ENCODE measurements at places on chromosomes 6 and 20.

- DNase-seq = no peak
These were observed 5.9 kb downstream of the GTF2H5 start for GRCh38 chr6:158174024-158174423.

DNA sequence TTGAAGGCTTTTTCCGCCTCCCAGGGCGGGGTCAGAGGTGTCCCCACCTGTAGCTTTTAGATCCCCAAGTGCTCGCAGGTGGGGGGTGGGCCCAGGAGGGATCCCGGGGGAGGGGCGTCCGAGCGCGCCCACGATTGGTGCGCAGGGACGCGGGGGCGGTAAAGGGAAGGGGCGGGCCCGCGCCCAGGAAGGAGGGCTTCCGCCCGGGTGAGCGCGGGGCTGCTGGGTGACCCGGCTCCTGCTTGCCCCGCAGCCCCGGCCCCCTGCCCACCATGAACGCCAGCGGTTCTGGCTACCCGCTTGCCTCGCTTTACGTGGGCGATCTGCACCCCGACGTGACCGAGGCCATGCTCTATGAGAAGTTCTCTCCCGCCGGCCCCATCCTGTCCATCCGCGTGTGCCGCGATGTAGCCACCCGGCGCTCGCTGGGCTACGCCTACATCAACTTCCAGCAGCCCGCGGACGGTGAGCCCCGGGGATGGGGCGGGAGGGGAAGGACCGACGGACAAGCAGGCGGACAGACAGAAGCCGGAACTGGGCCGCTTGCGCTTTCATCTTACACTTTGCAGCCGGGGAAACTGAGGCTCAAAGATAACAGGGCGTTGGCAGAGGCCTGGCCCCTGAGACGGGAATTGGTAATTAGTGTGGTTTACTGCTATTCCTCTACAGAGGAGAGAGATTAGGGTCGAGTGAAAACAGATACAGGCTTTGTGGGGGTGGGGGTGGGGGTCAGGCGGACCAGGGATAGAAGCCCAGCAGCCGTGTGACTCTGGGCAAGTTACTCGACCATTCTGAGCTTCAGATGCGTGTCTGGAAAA lies at the start of gene PABPC1L:
Gene PABPC1L, plus strand, starts transcription at position 189 of the 818 bp plus-strand sequence. Its CDS starts 84 bp downstream, at position 273.
- DNase-seq = peak; percentile 33

- DNase-seq = peak; percentile 30
These were observed 103.5 kb downstream of the LAMP5 start for GRCh38 chr20:9617940-9618339.

DNA sequence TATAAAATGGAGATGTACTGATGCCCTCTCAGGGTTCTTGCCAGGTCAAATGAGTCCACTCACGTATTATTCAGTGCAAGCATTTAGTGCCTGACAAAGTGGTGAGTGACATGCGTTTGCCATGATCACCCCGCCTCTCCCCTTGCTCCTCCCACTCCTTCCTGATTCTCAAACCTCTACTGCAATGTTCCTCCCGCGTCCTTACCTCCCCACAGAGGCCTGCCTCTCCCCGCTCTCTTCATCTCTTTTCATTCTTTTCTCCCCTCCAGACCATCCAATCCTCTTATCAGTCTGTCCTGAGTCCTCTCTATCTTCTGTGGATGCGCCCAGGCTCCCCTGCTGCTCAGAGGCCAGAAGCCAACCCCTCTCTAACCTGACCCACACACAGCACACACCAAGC lies 40.7 kb downstream of the KCNK5 start:
- no peak for DNase-seq
